ENCODE measurements at places on chromosomes 5 and 9.

- no peak for DNase-seq
Measured at GRCh38 chr9:76558465-76558864, 99.5 kb downstream of the GCNT1 start.

- DNase-seq = no peak
Measured at GRCh38 chr9:133286523-133286922, 11.5 kb upstream of the ABO start.

DNA sequence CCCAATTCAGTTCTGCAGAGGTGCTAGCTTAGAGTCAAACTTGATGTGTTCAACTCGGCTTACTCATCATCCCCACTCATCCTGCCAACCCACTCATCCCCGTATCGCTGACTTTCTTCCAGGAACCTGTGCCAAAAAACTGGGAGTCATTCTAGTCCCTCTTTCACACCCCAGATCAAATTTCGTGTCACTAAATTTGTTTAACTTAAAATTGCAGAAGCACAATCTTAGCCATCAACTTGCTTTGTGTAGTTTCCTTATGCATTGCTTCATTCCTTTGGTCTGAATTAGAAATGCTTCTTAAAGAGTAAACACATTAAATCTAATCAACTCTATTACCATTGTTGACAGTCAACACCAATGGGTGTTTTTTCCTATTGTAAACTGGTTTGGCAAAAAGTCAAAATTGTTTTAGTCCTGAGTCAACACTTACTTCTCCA lies 162.4 kb downstream of the TTC39B start:
- no peak for DNase-seq

DNA sequence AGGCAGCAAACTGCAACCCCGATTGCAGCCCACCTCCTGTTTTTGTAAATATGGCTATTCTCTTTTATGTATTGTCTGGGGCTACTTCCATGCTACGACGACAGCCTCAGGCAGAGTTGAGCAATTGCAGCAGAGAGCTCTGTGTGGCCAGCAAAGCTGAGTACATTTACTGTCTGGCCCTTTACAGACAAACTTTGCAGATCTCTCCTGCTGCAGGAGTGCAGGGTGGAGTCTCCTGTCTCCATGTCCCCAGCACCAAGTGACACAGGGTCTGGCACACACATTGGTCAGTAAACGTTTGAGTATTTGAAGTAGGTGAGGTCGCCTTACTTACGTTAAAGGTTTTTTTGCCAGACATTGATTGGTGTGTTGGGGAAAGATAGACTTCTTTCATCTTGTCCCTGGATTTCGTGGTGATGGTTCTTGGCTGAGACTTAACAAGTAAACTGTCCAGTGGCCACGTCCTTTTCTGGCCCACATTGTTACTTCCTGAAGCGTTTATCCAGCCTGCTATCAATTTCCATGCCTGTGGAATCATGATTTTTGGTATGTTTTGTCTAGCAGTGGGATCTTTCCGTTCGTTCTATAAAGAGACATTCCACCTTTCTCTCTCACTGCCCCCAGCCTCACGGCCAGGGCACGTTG lies 27.2 kb downstream of the PRRC2B start:
- DNase-seq = peak; percentile 82

- no peak for DNase-seq
Measured at GRCh38 chr9:123608104-123608503, 252.1 kb downstream of the CRB2 start.

DNA sequence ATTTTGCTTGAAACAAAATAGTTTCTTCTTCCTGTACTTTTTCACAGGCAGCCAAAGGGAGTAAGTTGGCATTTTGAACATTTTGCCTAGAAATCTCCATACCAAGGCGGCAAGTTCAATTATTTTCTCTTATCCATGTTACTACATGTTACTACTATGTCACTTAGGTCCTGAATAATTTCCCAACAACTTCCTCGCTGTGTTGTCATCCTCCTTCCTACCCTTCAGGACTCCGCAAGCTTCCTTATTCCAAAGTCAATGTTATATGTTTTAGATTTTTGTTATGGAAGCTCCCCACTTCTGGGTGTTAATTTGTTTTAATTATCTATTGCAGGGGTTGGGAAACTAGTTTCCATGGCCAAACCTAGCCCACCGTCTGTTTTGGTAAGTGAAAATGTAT lies 9.9 kb upstream of the B4GALT1 start:
- DNase-seq = no peak

GRCh38 chr5:124398460-124398859 lies 348.0 kb downstream of the ZNF608 start:
- peak; percentile 81 for DNase-seq

DNA sequence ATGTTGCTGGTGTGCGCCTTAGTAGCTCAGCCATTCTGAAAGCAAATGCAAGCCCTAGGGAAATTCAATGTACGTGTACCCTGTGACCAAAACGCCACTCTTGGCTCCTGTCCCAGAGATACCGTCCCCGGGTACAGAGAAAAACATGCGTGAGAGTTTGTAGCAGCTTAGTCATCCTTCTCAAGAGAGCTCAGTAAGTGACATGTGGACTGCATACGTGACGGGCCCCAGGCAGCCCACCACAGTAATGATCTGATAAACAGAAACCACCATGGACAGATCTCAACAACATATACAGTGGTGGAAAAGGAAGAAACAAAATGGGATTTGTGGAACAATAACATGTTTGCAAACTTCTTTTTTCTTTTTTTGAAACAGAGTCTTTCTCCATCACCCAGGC lies 45.1 kb downstream of the S1PR3 start:
- DNase-seq = no peak

DNA sequence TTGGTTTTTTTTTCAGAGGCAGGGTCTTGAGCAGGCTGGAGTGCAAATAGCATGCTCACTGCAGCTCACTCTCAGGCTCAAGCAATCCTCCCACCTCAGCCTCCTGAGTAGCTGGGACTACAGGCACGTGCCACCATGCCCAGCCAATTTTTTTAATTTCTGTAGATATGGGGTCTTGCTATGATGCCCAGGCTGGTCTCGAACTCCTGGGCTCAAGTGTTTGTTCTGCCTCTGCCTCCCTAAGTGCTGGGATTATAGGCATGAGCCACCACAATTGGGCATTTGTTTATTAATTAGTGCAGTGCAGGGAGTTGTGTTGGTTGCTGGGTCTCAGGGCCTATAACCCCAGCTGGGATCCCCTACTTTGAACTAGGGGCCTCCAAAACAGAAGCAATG lies 47.0 kb downstream of the CXXC5 start:
- DNase-seq = no peak

GRCh38 chr5:172800088-172800551 lies 29.1 kb upstream of the DUSP1 start:
- peak; percentile 86 for DNase-seq

DNA sequence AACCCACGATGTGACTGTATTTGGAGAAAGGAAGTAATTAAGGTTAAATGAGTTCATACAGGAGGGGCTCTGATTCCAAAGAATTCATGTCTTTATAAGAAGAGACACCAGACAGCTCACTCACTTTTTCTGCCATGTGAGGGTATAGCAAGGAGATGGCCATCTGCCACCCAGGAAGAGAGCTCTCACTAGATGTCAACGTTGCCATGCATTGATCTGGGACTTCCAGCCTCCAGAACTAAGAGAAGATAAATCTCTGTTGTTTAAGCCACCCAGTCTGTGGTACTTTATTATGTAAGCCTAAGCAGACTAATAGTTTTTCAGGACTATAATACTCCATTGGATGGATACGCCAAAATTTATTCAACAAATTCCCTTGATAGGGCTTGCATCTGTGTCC lies 89.8 kb upstream of the RAD23B start:
- no peak for DNase-seq

GRCh38 chr5:131637694-131638093 lies 2.7 kb upstream of the RAPGEF6 start:
- no peak for DNase-seq

- DNase-seq = no peak
Measured at GRCh38 chr9:131728961-131729360, 10.9 kb downstream of the RAPGEF1 start.

DNA sequence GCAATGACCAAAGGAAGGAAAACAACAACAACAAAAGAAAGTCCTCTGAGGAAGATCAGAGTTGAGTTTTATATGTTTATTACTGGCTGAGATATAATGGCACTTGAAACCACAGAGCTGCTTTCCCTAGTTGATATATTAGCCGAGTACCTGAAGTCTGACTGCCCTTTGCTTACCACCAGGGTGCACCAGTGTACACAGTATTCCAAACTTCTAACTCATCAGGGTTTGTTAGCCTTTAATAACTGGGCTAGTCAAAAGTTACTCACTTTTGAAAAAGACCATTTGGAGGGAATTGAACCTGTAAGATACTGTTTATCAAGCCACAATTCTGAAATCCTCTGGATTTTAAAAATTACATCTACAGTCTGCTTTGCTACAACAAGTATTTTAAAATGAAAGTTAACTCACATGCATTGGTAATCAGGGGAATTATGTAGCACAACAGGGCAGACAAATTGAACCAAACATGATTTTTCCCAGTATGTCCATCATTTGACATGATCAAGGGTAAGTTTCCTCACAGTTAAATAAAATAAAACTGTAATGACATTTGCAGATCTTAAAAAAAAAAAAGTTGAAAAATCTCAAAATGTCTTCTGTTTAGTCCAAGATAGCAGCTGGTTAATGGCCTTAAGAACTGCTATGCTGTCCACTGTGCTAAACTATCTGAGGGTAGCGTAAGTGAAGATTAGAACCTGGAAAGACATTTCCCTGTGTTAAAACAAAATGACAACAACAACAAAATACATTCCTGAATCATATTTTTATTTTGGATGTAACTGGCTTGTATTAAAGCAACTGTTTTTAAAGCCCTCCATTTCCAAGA lies 57.3 kb upstream of the C6 start:
- peak; percentile 77 for DNase-seq

DNA sequence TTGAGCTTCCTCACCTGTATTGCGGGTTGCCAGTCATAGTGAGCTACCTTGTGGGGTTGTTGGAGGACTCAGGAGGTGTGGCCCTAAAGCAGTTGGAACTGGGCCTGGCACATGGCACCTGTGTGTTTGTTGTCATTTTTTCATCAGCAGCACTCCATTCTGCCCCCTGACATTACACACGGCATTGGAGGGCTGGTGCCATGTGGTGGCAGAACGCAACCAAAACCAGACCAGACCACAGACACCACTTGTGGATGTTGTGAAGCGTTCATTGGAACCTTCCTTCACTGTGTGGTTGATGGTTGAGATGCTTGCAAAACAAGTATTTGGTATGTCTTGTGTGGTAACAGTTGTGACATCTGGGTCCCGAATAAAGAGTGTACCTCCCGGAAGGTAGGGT lies 113.2 kb upstream of the ERCC6L2 start:
- DNase-seq = no peak

DNA sequence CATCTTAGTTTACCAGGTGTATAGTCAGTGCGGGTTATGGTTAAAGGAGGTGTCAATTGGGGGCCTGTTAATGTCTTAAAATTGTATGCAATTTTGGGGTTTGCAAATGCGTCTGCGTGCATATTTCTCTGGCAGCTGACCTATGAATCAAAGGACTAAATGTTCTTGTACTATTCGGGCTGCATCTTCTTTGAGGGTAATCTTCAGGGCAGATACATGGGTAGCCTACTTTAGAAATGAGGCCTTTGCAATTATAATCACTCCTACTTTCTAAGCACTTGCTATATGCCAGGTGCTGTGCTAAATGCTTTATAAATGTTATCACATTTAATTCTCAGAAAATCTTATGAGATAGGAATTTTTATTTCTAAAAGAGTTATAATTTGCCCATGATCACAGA lies 58.2 kb downstream of the NDFIP1 start:
- no peak for DNase-seq

DNA sequence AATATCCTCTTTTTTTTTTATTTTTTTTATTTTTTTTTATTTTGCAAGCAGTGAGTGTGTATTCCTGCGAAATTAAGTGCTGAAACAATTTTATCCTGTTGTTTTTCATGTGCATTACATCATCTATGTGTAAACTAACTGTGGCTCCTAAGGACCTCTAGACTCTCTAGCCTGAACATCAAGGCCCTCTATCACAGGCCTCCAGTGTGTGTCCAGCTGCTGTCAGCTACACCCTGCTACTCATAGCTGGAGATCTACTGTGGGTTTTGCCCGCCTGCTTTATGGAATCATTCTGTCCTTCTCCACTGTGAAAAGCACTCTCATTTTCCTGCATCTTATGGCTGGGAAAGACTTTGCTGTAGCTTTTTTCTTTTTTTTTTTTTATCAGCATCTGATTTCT lies 157.8 kb downstream of the KCTD16 start:
- DNase-seq = no peak

- peak; percentile 59 for DNase-seq
Measured at GRCh38 chr5:12023614-12024241, 119.5 kb upstream of the CTNND2 start.

- peak; percentile 87 for DNase-seq
Measured at GRCh38 chr9:81635521-81636254, 53.7 kb downstream of the TLE1 start.

DNA sequence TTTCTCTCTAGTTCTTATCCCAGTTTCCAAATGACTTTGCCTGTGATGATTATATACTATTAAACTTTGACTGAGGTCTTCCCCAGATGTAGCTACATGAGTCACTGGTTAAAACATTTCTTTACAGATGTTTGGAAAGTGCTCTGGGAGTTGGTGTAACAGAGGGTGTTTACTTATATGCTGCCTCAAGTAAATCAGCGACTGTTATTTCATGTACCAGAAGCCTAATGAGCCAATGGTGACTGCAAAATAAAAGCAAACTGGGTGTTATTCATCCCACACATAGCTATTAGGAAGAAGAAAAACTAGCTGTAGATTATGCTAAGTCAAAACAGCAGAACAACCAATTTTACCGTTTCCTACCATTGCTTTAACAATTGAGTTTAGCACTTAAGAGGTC lies 929.7 kb upstream of the SEMA6A start:
- peak; percentile 62 for DNase-seq

GRCh38 chr5:157180374-157181264 lies at the start of gene ITK:
TSS of gene ITK (plus strand) at chr5:157180840. CDS start at chr5:157180978, 138 bp downstream.
- no peak for DNase-seq

DNA sequence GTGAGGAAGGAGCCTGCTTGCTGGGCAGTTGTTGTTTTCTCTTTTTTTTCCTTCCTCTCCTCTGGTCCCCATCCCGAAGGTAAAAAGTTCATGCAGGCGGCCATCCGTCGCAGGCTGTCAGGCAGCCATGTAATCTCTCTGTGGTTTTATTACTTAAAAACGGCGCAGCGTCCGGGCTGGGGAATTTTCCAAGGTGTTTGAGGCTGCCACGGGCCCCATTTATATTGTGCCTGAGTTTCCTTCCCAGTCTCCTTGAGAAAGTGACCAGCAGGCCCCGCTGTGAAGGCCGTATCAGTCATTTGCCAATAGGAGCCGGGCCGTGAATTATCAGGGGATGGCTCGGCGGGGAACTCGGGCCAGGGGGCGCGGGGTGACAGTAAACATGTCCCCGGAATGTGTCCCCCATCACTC lies 289.7 kb downstream of the PBX3 start:
- DNase-seq = no peak

DNA sequence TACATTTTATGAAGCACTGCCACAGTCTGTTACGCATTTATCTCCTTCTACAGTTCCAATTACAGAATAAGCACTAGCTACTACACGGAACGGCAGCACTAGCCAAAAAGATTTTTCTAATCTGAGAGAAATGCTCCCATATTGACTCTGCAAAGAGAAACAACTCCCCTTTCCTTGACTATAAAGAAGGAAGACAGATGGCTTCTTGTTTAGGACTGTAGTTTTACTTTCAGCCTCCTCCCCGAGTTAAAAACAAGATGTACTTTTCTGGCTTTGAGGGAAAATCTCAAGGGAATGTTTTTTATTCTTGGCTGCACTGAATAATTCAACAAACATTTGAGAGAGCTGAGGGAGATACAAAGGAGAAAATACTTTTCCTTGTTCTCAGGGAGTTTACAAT lies 1.9 kb upstream of the SLC44A1 start:
- peak; percentile 65 for DNase-seq

GRCh38 chr9:37955781-37956422 lies 52.0 kb upstream of the SLC25A51 start:
- no peak for DNase-seq

- no peak for DNase-seq
Measured at GRCh38 chr9:114001410-114001685, 76.8 kb downstream of the AMBP start.

Measured in adipocyte (in vitro differentiated cells).